ENCODE measurements at places on chromosomes 3 and 15.
A peak's percentile ranks its signal among the peaks of the same experiment; 100 is the strongest.

GRCh38 chr3:195028877-195029606 lies 241.9 kb downstream of the XXYLT1 start:
- DNase-seq = no peak

GRCh38 chr15:49712846-49713450 lies 92.1 kb downstream of the DTWD1 start:
- DNase-seq = no peak

GRCh38 chr3:154666542-154666941 lies 236.6 kb upstream of the GPR149 start:
- DNase-seq = no peak

DNA sequence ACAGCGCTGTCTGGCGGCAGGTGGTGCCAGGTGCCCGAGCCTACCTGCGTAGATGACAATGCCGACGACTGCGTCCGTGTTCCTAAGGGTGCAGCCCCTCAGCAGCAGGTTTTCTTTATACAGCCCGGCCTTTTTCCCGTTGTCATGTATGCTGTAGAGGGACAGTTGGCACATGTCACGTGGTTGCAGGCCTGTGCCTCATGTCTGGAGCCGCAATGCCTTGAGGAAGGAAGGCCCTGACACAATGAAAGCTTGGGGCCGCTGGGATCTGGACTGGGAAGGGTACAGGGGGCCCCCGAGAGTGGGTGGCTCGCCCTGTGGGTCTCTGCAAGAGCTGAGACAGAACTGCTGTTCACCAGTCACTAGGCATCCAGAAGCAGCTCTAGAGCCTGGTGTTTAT lies 136.0 kb downstream of the ATP10A start:
- DNase-seq = no peak

DNA sequence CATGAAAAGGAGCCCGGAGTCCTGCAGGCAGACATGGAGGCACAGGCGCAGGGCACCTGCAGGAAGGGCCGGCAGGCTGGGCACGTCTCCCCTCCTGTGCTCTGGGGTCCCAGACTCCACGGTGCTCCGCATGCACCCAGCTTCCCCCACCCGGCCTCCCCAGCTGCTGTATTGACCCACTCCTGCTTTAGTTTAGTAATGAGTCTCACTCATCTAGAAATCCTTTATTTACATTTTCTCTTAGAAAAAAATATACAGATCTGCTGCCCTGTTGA lies 8.5 kb downstream of the MESP2 start:
- DNase-seq = no peak

- DNase-seq = no peak
Observed at GRCh38 chr15:58409861-58410260, 21.9 kb upstream of the LIPC start.

DNA sequence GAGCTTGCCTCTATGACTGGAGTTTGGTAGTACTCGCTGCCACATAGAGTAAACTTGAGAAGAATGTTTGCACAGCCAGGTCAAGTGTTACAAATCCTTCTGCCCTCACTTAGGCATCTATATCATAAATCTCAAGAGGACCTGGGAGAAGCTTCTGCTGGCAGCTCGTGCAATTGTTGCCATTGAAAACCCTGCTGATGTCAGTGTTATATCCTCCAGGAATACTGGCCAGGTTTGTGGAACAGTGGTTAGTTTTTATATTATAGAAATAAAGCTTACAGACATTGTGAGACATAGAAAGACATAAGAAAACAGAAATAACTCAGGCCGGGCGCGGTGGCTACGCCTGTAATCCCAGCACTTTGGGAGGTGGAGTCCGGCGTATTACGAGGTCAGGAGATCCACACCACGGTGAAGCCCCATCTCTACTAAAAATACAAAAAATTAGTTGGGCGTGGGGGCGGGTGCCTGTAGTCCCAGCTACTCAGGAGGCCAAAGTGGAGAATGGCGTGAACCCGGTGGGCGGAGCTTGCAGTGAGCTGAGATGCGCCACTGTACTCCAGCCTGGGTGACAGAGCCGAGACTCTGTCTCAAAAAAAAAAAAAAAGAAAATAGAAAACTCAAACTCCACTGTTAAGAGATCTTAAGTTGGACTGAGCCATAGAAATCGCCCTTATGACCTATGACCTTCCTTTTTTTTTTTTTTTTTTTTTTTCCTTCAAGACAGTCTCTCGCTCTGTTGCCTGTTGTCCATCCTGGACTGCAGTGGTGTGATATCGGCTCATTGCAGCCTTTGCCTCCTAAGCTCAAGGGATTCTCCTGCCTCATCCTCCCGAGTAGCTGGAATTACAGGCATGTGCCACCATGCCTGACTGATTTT lies 2.2 kb downstream of the RPSA start:
- no peak for DNase-seq

- no peak for DNase-seq
Observed at GRCh38 chr3:141414800-141415462, 46.6 kb downstream of the ZBTB38 start.

- DNase-seq = no peak
Observed at GRCh38 chr15:62455441-62455921, 290.4 kb upstream of the C2CD4B start.

- no peak for DNase-seq
Observed at GRCh38 chr3:187902041-187902471, 156.8 kb upstream of the BCL6 start.

DNA sequence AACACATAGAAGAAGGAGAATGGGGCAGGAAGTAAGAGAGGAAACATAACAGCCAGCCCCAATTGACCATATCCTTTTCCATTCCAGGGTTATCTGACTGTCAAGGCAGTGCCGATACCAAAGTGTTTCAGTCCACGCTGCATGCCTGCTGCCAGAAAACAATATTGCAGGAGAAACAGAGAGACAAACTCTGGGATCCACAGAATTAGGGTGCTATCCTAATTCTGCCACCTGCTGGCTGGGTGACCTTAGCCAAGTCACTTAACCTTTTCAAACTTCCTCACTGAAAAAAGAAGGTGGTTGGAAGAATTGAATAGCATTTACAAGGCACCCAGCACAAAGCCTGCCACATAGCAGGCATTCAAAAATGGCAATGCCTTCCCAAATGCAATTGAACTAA lies 32.0 kb downstream of the GLB1 start:
- DNase-seq = peak; percentile 38

DNA sequence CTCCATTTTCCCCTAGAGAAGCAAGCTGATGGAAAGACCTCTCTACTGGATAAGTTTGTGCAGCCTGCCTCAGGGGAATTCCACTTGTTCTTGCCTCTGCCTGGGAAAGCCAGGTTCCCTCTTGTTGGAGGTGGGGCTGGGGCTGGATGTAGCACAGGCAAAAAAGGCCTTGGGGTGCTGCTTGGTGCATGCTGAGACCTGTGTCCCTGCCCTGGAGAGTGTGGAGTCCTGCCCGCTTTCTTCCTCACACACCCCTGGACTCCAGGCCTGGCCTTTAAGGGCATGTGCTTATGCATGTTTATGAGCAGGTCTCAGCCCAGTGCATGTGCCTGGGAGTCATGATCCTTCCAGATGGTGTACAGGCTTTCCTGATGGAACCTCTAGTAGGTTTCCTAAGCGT lies 23.5 kb upstream of the JMJD7 start:
- no peak for DNase-seq

DNA sequence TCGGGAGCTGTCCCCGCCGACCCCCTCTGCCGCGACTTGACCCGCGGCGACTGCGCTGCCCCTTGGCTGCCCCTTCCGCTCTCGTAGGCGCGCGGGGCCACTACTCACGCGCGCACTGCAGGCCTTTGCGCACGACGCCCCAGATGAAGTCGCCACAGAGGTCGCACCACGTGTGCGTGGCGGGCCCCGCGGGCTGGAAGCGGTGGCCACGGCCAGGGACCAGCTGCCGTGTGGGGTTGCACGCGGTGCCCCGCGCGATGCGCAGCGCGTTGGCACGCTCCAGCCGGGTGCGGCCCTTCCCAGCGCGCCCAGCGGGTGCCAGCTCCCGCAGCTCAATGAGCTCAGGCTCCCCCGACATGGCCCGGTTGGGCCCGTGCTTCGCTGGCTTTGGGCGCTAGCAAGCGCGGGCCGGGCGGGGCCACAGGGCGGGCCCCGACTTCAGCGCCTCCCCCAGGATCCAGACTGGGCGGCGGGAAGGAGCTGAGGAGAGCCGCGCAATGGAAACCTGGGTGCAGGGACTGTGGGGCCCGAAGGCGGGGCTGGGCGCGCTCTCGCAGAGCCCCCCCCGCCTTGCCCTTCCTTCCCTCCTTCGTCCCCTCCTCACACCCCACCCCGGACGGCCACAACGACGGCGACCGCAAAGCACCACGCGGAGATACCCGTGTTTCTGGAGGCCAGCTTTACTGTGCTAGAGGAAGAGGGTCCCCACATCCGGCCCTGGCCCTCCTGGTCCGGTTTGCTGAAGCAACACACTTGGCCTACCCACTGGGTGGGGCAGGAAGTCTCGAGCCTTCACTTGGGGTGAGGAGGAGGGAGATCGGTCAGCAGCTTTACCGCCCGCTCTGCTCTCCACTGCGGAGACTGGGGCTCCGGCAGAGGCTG lies at the start of gene RASSF1:
RASSF1 (minus strand) TSS at position 389 of the 882 bp plus-strand sequence; CDS start at position 358, 31 bp downstream.
- peak; percentile 40 for DNase-seq

DNA sequence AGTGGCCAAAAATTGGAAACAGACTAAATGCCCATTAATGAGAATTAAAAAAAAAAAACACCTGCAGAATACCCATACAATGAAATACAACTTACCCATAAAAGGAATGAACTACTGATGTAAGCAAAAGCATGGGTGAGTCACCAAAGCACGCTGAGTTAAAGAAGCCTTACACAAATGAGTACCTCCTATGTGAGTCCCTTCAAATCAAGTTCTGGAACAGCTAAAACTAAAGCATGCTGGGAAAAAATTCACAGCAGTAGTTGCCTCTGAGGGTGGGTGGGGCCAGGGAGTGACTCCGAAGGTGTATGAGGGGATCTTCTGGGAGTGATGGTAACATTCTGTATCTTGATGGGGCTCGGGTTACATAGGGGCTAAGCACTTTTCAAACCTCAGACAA lies 11.4 kb downstream of the MYO5C start:
- no peak for DNase-seq

- peak; percentile 24 for DNase-seq
Observed at GRCh38 chr3:48655606-48656005, 7.1 kb downstream of the CELSR3 start.

- no peak for DNase-seq
Observed at GRCh38 chr15:59847968-59848367, 156.1 kb upstream of the FOXB1 start.

DNA sequence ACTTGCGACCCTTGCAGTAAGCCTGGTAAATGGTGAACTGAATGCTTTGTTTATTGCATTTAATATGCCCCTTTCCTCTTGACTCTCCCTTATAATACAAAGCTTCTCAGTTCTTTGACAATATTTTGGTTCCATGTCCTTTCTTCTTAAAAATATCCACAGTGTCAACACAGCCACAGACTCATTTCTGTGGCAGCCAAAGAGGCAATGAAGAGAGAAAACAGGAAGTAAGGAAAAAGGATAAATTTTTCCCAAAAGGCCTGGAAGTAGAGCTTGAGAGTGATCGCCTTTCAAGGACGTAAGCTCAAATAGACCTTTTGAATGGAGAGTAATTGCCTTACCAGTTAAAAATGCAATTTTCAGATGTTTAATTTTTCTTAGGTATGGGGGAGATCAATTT lies 59.4 kb downstream of the PEX5L start:
- no peak for DNase-seq

- no peak for DNase-seq
Observed at GRCh38 chr15:31271224-31271635, 55.4 kb upstream of the KLF13 start.

DNA sequence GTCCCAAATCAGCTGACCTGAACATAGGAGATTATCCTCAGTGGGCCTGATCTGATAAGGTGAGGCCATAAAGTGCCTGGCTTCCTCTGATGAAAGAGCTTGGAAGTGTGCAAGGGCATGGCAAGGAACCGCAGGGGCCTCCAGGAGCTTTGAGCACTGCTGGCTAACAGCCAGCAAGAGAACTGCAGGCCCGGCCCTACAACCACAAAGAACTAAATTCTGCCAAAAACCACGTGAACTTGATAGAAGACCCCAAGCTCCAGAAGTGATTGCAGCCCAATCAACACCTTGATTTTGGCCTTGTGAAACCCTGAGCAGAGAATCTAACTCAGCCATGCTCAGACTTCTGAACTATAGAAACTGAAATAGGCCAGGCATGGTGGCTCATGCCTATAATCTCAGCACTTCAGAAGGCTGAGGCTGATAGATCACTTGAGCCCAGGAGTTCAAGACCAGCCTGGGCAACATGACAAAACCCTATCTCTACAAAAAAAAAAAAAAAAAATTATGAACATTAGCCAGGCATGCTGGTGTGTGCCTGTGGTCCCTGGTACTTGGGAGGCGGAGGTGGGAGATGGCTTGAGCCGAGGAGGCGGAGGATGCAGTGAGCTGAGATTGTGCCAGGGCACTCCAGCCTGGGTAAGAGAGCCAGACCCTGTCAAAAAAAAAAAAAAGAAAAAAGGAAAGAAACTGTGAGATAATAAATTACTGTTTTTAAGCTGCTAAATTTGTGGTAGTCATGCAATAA lies 7.7 kb upstream of the DIS3L start:
- DNase-seq = no peak

DNA sequence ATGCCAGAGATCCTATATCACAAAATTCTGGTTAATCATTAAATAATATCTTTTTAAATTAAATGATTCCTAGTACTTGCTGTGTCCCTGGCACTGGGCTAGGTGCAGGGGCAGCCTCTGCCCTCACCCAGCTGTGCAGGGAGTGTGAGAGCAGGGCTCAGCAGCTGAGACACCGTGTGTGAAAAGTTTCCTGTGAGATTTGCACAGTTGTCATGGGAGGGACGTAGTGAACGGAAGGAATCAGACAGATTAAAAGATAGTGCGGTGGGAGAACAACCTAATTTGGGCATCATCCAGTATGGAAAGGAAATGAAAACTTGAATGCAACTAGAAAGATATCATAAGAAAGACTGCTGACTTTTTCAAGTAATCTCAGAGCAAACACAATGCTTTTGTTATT lies 204.1 kb downstream of the SSR3 start:
- DNase-seq = no peak
